ENCODE measurements at places on chromosomes 7 and 10.

GRCh38 chr7:55641811-55642210, 69.5 kb upstream of the VOPP1 start:
- H3K27ac ChIP-seq, result no peak overlapping the region
- no peak overlapping the region for H3K4me3 ChIP-seq
- H3K4me1 ChIP-seq, result no peaks in the 10 kb centered on the region
- no peaks in the 10 kb centered on the region for H3K36me3 ChIP-seq

DNA sequence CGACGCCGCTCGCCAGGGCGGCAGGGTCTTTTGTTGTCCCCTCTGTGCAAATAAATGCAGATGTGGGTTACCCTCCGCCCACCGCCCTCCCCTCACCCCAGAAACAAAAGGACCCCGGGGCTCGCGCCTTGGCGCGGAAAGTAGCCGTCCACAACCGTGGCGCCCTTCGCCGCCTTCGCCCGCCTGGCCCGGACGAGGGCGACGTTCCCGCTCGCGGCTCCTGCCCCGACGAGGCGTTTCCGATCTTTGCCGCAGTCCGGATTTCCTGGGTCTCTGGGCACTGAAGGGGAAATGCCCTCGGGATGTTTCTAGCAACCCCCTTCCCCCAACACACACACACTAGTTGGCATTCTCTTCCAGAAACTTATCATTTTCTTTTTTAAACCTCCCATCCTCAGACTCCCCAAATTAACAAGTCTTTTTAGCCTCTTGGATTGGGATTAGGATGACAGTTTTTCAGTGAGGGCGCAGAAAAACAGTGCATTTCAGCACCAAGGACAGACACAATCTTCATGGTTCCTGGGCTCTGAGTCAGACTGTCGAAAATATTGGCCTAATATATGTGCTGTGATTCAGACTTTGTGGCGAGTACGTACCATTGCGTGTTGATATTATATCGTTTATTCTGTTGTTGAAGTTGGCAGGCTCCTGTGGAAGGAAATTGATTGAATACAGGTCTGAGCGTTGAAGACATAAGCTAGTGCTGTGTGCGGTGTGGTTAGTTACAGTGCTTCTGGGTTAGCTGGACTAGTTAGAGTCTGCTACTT, 771 bp downstream of the PHYHIPL start:
- no peaks in the 10 kb centered on the region for H3K36me3 ChIP-seq
- peaks cover 30% of the 10 kb centered on the region for H3K27me3 ChIP-seq

- H3K27ac ChIP-seq, result peak overlapping the region; percentile 27
- H3K36me3 ChIP-seq, result no peaks in the 10 kb centered on the region
- H3K4me3 ChIP-seq, result no peak overlapping the region
- H3K27me3 ChIP-seq, result no peaks in the 10 kb centered on the region
Measured at GRCh38 chr10:76553263-76554032, 1084.2 kb downstream of the KCNMA1 start.

DNA sequence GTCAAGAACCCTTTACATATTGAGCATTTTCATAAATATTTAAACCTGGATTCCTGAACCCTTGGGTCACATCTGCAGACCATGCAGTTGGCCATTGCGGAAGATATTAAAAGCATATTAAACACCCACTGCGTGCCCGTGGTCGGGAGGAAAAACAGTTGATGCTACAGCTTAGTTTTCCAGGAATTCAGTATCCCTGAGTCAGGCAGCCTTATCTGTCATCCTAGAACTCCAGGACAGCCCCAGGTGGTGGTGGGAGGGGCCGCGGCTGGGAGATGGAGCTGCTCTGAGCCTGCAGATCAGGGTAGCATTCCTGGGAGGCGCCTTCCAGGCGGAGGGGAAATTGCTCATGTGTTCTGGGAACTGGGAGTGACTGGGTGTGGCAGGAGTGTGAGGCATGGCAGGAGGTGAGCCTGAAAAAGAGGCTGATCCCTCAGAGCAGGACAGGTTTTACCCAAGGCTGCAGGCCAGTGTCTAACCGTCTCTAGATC, 222.9 kb upstream of the SH2B2 start:
- DNase-seq, result peak; percentile 79
- no peaks in the 10 kb centered on the region for H3K27me3 ChIP-seq
- H3K36me3 ChIP-seq, result no peaks in the 10 kb centered on the region
- peak overlapping the region; percentile 84 for H3K27ac ChIP-seq

Data from SJSA1 (cell line).